ENCODE measurements at places on chromosomes 2 and 18.
A peak's percentile ranks its signal among the peaks of the same experiment; 100 is the strongest.

DNA sequence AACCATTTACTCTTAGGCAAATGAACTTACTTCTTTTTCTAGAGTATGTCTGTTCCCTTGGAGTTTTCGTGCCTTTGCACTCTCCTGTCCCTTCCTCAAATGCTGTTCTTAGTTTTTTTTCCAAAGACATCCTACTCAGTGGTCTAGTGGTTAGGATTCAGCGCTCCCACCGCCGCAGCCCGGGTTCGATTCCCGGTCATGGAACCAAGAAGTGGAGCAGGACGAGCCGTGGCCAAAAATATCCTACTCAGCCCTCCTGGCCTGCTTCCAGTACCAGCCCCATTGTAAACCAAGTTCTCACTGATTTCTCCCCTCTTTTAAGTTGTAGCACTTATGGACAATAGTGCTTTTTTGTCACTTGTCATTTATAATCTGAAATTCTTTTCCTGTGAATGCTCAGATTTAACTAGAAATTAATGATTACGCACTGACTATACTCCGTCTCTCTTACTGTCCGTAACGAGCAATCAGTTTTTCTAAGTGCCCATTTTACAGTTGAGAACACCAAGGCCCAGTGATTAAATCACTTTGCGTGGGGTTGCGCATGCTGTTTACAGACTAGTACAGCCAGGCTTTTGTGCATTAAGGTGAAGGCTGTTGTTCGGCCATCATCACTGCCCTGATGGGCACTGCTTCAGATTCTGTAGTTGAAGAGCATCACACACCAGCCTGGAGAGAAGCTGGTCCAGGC, 17.9 kb downstream of the GREB1 start:
- DNase-seq, result no peak

GRCh38 chr2:226800941-226801784, 1.5 kb upstream of the IRS1 start:
- no peak for DNase-seq

- no peak for DNase-seq
Measured at GRCh38 chr18:2847317-2848246, 776 bp downstream of the EMILIN2 start.

GRCh38 chr2:55519938-55520885, 694 bp downstream of the CFAP36 start:
- no peak for DNase-seq

- DNase-seq, result peak; percentile 10
Measured at GRCh38 chr18:62325806-62326645, 916 bp downstream of the TNFRSF11A start.

GRCh38 chr2:142175813-142176338, 45.1 kb upstream of the LRP1B start:
- no peak for DNase-seq

DNA sequence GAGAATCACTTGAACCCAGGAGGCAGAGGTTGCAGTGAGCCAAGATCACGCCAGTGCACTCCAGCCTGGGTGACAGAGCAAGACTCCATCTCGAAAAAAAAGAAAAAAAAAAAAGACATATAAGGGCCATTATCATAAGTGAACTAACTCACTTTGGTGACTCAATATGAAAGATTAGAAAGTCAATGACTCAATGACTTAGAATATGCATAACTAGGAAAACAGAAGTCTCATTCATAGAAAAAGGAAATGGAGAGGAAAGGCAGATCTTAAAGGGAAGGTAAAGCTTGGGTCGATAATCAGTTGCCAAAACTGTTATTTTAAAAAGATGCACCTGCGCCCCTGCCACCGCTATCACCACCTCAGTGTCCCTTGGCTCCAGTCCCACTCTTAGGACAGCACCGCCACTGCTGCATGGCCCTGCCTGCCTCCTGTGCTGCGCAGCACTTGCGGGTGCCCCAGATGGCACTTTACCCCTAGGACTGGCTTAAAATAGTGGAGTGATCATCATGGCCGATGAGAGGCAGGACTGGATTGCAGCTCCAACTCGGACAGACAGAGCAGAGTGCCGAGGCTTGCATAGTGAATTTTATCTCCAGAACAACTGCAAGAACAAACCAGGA, 54.7 kb downstream of the INO80D start:
- DNase-seq, result no peak

DNA sequence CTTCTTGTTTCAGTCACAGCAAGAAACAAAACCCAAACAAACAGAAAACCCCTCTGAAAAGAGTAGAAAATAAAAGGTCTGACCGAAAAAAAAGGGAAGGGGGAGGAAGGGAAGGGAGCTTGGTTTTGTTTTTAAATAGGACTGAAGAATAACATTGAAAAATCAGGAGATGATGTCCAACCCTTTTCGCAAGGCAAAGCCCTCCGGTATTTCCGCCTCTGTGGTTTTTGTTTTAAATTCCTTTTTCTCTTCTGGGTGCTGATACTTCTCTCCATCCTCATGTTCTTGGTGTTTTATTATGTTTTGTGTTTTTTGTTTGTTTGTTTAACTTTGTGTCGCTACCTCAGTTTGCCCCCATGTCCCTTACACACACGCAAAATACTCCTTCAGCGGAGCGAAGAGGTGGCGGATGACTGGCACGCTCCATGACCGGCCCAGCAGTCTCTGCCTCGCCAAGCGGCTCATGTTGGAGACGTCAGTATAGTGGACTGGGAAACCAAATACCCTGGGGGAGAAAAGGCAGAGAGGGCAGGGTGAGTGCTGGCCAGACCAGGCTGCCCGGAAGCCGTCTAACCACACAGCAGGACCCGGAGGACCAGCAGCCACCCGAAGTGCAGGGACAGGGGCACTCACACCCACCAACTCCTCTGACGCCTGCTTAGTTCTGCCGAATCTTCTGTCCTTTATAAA, 65.7 kb upstream of the POMC start:
- DNase-seq, result no peak

DNA sequence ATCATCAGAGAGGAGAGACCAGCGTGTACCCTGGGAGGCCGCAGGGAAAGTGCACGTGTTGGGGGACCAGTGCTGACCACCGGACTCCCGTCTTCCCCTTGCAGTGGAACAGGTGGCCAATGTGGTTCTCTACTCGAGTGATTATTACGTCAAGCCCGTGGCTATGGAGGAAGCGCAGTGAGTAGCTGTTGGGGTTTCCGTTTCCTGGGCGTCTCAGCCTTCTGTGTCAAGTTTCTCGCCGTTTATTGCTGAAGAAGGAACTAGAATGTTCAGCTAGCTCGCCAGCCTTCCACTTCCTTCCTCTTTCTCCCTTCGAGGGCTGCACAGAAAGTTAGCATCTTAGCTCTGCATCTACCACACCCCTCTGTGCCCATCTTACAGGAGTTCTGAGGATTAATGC, 22.8 kb upstream of the DGKD start:
- peak; percentile 90 for DNase-seq

DNA sequence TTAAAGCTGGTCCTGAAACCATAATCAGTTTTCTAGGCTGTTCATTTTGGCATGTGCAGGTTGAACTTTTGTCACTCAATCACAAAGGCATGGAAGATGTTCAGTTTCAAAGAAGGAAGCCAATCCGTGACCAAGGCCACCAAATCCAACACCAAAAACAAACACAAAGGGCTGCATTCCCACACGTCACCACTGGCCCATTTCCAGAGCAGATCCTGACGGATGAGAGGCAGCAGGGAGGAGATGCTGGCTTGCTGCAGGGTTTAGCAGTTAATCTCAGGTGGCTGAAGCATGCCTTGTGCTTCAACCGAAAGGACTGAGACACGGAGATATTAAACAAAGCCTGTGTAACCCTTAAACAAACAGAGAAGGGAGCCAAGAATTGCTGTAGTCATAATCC, 191.9 kb upstream of the CTAGE1 start:
- no peak for DNase-seq

DNA sequence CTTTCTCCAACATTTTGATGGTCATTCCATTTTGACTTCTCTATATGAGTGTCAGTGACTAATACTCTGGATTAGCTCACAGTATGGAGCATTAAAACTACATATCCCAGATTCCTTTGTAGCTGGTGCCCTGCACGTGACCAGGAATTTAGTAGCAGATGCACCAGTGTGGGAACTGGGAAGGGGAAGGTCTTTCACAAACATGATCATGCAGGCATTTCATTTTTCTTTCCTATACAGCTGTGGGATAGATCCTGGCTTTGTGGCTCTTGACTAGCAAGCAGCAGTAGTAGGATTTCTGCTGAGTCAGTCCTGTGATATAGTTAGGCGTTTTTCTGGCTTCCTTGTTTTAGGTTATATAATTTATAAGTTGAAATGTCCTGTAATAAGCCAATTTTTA, 971.0 kb upstream of the CDH2 start:
- no peak for DNase-seq

GRCh38 chr2:132414081-132414480, 2.5 kb upstream of the GPR39 start:
- no peak for DNase-seq

- no peak for DNase-seq
Measured at GRCh38 chr18:62450546-62451410, 72.0 kb upstream of the ZCCHC2 start.

GRCh38 chr2:793236-793635, 116.0 kb upstream of the TMEM18 start:
- DNase-seq, result no peak

DNA sequence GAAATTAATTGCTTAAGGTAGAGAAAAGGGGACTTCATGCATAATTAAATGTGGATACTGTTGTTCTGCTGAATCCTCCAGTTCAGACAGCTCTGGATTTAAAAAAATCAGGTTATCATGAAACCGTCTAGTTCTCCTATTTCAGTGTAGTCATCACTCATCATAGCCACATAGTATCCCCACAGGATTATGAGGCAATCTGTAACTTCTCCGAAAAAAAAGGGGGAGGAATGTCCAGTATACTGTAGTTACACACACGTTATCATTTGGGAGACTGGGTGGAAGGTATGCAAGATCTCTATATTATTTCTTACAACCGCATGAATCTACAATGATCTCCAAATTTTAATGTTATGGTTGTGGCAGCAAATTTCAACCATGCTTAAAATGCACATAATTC, 114.0 kb downstream of the HIBCH start:
- no peak for DNase-seq

DNA sequence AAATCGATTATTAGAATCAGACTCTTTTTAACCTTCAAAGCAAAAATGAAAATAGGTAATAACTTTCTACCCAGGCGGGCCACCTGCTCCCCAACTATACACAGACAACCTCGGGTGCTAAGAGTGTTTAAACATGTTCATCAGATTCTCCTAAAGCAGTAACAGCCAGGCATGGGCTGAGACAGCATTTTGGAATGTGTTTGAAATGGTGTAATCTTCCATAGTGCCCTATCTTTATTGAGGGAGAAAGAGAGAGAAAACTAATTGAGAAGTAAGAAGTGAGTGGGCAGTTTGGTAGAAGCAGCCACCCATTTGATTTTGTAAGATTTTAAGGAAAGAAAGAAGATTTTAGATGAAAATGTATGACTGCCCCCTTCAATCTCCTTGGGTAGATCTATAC, 196.1 kb upstream of the CTAGE1 start:
- no peak for DNase-seq

DNA sequence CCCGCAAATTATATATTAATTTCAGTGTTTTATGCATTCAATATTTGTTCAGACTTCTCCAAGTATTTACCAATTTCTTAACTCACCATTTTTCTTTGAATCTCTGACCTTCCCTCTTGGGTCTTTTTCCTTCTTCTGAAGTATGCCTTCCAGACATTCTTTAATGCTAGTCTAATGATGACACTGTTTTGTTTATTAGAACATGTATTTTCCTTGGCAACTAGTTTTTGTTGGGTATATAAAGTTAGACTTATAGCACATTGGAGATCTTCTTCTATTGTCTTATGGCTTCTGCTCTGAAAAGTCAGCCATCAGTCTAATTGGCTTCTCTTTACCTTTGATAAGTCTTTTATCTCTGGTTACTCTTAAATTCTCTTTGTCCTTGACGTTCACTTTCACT, 423.2 kb upstream of the NRP2 start:
- no peak for DNase-seq

DNA sequence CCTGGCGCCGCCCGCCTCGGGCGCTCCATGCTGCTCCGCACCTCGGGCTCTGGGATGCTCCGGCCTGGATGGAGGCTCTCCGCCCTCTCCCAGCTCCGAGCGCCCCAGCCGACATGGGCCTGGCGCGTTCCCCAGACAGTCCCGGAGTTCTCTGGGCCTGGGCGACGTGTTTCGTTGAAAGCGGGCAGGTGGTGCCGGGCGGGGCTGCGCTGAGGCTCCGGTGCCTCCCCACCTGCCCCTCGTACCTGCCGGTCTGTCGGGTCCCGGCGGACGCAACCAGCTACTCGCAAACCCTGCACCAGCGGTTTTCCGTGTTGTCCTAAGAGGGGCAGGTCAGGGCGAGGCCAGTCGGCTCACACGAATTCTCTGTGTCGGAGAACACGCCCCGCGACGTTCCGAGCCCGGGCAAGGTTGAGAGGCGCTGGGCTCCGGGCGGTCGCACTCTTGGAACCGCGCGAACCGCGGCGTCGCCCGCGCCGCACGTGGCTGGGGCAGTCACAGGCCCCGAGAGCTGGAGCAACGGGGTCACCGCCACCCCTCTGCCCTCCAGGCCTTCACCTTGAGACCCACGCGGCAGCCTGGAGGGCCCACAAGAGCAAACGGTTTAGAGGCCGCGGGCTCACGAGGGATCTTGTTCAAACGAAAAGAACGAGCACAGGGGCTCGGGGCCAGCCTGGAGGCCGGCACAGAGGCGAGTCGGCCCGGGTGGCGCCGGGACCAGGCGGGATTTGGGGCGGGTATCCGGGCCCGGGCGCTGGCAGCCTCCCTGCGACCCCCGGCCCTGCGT, 4.2 kb upstream of the SIX2 start:
- no peak for DNase-seq

DNA sequence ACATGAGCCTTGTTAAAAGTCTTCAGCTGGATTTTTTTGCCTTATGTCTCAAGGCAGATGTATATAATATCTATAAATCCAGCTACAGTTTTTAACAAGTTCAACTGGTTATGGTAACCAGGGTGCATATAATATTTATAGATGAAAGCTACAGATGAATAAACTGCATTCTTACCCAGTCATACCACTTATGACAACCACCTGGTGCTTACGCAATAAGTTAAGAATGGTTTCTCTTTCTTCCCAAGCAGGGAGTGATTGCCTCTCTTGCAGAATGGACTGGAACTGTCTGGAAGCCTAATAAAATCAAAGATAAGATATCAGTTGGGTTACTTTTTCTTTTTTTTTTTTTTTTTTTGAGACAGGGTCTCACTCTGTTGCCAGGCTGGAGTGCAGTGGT, 19.6 kb downstream of the DHX57 start:
- no peak for DNase-seq

- DNase-seq, result no peak
Measured at GRCh38 chr2:127656569-127657231, 10.7 kb downstream of the GPR17 start.

Data from GM12864 (cell line).